Germinal center (tissue), 1 donor: ENCODE measurements at places on chromosomes 12 and 14.

GRCh38 chr14:75370416-75371205 lies 57.2 kb upstream of the JDP2 start:
- no peak for DNase-seq

GRCh38 chr14:77583657-77584056 lies 32.8 kb downstream of the SPTLC2 start:
- DNase-seq = no peak

- no peak for DNase-seq
Observed at GRCh38 chr12:27297566-27297965, 35.1 kb upstream of the BMAL2 start.

GRCh38 chr12:7642287-7642686 lies 23.4 kb downstream of the APOBEC1 start:
- DNase-seq = no peak

GRCh38 chr14:104660597-104660996 lies 28.8 kb upstream of the INF2 start:
- DNase-seq = peak; percentile 85

- no peak for DNase-seq
Observed at GRCh38 chr12:78305808-78306207, 475.1 kb downstream of the NAV3 start.

DNA sequence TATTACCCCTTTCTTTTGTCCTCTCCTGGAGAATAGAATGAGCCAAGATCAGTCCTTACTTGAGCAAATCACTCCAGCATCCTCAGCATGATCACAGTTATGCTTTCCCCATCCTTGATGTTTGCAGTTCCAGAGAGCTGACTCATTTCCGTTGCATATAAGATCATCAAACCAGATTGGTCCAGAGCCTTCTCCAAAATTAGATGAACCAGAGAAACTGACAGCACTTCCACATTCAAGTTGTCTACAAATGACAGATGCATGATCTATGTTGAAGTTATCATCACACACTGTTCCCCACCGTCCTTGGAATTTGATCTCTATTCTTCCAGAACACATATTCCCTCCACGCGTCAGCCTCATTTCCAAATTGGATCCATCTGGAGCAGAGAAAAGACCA lies 4.8 kb downstream of the CD163 start:
- no peak for DNase-seq

DNA sequence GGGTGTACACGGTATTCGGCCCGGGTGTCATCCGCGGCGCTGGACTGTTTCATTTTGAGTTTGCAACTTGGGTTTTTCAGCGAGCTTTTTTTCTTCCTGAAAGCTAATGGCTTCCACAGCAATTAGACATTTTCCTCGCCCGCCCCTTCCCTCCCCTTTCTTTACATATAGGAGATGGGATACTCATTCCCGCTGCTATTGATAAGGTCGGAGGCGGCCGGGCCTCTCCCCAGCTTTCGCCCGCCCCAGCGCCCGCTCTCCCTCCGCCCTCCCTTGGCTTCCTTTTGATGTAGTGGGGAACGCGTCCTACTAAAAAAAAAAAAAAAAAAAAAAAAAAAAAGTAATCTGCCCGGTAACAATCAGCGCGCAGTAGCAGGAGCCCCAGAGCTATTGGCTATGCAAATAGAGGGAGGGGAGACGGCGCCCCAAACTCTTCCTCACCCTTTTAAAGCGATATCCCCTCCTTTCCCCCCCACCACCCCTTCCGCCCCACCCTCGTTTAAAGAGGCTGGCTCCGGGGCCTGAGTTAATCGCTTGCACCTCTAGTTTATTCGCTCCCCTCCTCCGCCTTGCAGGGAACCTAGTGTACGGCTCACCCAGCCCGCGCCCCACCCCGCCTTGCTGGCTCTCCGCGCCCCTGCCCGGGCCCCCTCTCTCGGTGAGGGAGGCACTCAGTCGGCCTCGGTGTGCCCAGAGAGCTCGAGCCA lies 1.7 kb upstream of the CCND2 start:
- DNase-seq = peak; percentile 83

GRCh38 chr12:115183752-115184151 lies 499.8 kb upstream of the TBX3 start:
- DNase-seq = no peak

DNA sequence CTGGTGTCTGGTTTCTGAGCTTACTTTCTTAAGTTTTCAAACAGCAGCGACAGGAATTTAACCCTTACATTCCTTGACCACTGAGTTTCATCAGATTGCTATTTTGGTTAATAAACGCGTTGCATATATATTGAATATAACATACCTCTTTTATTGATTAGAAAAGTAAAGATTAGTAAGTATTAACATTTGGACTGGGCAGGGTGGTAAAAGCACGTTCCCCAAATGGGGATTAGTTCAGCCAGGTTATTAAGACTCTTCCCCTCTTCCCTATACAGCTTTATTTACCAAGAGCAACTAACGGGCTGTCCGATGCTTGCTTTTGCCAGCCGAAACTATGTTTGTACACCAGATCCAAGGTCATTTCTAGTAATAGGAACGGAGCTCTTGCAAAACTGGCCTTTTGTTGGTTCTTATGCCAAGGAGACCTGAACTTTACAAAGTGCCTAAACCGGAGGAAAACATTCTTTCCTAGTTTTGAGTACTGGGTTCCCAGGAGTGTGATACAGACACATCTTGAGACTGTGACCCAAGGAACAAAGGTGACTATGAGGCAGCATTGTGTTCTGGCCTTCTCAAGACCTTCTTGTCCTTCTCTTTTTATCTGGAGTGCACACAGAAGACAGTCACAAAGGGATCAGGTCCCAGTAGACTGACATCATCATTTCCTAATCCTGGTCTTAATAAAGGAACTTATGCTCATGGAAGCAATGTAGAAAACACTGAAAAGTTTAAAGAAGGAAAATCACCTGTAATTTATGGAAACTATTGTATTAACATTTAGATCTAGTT lies 2.6 kb downstream of the GLRX5 start:
- DNase-seq = no peak

DNA sequence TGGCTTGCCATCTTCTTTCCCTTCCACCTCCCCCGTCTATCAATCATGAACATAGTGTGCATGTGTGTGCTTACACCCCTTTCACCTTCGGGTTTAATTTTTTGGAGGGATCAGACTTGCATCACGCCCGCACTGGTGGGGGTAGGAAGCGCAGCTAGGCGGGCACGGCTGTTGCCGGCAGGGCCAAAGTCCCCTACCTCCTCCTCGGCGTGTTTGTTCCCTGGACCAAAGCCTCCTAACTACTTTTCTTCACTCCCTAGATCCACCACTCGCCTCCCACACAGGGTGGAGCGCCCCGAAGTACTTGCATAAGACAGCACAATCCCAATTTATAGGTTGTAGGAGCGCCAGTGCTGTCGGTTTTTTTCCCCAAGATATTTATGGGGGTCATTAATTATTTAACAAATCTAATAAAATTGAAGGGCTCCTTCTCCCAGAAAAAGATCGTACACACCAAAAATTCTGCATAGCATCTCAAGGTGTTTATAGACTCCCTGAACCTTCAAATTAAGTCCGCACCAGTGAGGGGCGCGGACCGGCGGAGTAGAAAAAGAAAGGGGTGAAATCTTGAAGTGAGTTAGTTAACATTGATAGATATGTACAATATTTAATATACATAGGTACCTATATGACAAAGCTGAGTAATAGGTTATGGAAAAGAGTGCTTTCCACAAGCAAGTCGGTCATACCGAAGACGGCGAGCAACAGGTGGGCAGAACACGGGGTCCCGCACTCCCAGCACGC lies 717 bp downstream of the PKP2 start:
- DNase-seq = peak; percentile 5

DNA sequence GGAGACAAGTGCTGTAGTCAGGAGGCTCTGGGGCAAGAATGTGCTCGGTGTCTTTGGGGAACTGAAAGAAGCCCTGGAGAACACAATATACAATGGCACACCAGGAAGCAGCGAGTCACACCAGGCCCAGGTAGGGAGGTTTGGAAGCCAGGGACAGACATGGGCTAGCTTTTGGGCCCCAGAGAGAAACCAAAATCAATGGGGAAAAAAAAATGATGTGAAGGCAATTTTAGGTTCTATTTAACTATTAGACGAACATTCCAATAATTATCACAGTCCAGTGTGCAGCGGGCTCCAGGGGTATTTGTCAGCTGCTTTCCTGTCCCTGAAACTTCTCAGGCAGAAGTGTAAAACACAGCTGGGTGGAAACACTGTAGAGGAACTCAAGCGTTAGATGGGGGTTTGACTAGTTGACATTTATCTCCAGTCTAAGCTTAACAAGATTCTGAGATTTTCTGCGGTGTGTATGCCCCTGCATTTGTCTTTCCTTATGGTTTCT lies 21.8 kb upstream of the EGLN3 start:
- no peak for DNase-seq

GRCh38 chr12:59142183-59142790 lies 222.0 kb upstream of the LRIG3 start:
- no peak for DNase-seq

GRCh38 chr12:124687174-124687902 lies 119.9 kb upstream of the NCOR2 start:
- DNase-seq = no peak

GRCh38 chr12:132851465-132851864 lies 22.8 kb upstream of the GOLGA3 start:
- DNase-seq = no peak

DNA sequence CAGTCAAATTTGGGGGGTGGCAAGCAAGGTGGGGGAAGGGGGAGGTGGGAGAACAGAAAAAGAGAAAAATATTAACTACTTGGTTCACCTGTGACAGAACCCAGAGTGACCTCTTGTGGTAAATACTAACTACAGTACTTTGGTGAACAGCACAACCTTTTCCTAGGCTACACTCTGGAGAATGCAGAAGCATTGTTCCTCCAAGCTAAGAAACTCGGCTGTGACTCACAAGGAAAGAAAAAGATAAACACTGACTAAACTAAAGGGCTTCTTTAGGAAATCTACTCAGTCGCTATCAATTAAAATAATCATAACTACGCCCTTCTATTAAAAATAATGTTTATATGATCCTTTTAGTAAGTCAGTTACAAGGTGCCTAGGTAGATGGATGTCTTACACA lies 5.4 kb downstream of the KCNH5 start:
- DNase-seq = no peak

- no peak for DNase-seq
Observed at GRCh38 chr12:113072136-113072535, 15.6 kb downstream of the DTX1 start.

- no peak for DNase-seq
Observed at GRCh38 chr12:46547421-46548354, 175.1 kb upstream of the SLC38A2 start.

- DNase-seq = no peak
Observed at GRCh38 chr12:100448656-100449055, 25.0 kb upstream of the NR1H4 start.

DNA sequence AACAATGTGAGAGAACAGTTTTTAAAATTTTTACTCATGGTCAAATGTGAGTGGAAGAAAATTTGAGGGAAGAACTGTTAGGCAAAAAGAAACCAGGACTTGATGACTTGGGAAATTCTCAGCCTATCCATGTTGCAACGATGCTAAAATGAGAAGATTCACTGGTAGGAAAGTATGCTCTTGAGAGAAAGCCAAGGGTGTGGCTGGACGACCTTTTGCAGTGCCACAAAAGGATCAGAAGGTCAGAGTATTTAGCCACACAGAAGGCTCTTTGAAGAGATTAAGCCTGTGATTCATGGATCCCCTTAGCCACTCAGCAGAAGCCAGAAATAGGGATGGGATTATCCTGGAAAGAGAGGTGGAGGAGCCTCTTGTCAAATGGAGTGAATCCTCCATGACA lies 336.8 kb downstream of the LRIG3 start:
- DNase-seq = no peak

DNA sequence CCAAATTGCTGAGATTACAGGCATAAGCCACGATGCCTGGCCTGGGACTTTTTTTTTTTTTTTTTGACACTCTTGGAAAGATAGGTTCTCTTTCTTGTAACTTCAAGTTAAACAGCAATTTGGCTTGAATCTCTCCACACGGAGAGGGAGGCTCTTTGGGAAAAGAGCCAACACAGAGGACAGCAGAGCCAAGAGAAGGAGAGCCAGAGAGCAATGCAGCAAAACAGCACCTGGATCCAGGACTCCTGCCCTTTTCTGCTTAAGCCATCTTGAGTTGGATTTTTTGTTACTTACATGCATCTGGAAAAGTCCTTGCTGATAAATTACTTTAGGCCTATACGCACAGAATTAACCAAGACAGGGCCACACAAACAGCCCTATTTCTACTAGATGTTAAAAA lies 176.8 kb downstream of the APAF1 start:
- no peak for DNase-seq

DNA sequence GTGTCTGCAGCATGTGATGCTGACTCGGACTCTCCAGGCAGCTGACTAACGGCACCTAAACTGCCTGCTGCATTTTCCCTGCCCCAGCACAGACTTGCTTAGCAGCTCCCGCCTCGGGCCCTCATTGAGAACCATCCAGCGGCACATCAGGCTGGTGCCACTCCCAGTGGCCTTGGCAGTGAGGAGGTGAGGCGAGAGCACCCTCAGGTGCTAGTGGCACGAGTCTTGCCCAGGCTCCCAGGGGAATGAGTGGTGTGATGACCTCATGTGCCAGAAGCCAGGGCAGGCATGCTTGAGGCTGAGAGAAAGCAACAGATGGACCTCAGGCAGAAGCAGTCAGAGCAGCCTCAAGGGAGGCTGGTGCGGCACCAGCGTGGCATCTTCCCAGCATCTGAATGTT lies 60.2 kb downstream of the PRKCH start:
- DNase-seq = no peak
